ENCODE measurements at places on chromosomes 6 and 20.

DNA sequence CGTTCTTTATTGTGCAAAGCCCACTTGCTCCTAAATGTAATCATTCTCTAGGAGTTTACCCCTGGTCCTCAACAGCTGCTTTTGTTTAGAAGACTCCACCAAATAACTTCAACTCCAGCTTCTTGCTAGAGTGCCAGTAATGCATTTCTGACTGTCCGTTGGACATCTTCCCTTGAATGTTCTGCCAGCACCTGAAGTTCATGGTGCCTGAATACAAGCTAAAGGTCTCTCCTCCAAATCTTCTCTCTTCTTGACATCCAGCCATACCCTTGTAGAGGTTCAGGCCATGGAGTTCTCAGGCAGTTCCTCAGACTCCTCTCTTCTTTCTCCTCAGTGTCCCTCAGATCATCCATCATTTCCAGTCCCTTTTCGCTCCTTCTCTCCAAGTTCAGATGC is 21.7 kb downstream of the PHACTR2 start:
- DNase-seq: no peak

GRCh38 chr6:154318721-154319120 is 37.9 kb downstream of the IPCEF1 start:
- no peak for DNase-seq

GRCh38 chr6:33827546-33828451 is 24.0 kb upstream of the MLN start:
- DNase-seq: no peak

GRCh38 chr6:137043710-137044365 is 927 bp downstream of the IL20RA start:
- peak; percentile 5 for DNase-seq

- DNase-seq: no peak
Observed at GRCh38 chr6:149608381-149608982, 40.0 kb downstream of the KATNA1 start.

GRCh38 chr20:33656010-33656782 is 5.9 kb upstream of the C20orf144 start:
- DNase-seq: no peak

DNA sequence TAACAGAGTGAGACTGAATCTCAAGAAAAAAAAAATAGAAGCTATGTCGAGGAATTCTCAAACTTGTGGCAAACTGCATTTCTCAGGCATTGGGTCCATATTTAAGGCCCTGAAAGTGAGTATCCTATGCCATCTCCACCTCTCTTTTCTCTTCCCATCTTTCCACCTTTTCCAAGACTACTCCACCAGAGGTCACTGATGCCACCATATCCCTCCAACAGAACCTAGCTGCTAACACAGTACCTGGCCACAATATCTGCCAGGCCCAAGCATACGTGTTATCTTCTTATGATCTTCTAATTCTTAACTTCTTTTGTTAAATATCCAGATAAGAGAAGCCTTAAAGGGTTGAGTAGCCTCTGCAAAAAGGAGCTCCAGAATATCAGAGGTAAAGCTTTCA is 8.2 kb upstream of the ADGRF4 start:
- DNase-seq: no peak

- peak; percentile 25 for DNase-seq
Observed at GRCh38 chr6:123715006-123715863, 78.5 kb upstream of the TRDN start.

- DNase-seq: no peak
Observed at GRCh38 chr20:35467339-35468224, 12.2 kb downstream of the CEP250 start.

DNA sequence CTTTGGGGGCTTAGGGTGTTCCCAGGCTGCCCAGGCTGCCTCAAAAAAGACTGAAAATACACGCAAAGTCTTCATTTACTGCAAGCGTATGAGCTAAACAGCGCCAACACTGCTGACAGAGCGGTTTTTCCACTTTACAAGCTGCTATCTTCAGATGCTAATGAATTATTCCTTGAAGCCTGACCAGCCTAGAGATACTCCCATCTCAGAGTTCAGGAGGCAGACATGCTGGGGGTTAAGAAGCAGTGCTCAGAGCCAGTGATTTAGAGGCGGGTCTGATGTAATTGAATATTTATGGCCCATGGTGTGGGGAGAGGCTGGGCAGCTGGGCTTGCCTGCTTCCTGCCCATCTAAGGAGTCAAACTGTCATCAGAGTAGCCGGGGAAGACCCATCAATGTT is 241.4 kb downstream of the SLC24A3 start:
- no peak for DNase-seq

DNA sequence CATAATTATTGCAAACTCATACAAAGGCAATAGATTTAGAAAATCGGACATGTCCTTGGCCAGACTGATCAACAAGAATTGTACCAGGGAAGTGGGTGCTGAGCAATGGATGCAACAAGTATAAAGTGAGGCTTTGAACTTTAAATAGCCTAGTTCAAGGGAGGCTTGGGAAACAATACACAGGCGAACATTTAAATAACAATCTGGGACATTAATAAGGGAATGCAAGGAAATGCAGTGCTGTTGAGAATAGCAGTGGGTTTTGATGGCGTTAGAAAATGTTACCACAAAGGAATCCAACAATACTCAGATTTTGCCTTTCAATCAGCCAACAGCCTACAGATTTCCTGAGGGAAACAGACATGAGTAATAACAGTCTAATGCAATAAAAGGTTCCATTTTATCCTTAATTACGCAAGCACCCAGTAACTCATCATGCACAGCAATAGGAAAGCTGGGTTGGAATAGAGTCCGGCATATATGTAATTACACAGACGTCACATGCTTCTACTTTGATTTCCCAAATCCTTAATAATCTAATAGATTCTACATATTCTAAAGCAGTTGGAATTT is 134.6 kb downstream of the PHACTR1 start:
- peak; percentile 44 for DNase-seq

GRCh38 chr6:42616716-42617115 is 52.9 kb downstream of the UBR2 start:
- no peak for DNase-seq

DNA sequence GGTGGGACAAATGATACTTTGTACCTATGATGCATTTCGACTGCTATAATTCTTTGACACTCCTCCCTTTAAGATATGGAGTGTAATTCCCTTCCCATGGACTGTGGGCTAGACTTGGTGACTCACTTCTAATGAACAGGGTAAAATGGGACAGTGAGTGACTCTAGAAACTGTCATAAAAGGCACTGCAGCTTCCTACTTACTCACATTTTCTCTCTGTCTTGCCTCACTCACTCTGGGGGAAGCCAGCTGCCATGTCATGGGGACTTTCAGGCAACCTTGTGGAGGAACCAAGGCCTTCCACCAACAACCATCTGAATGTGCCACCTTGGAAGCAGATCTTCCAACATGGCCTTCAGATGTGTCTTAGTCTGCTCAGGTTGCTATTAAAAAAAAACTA is 12.9 kb upstream of the GFOD1 start:
- peak; percentile 74 for DNase-seq

DNA sequence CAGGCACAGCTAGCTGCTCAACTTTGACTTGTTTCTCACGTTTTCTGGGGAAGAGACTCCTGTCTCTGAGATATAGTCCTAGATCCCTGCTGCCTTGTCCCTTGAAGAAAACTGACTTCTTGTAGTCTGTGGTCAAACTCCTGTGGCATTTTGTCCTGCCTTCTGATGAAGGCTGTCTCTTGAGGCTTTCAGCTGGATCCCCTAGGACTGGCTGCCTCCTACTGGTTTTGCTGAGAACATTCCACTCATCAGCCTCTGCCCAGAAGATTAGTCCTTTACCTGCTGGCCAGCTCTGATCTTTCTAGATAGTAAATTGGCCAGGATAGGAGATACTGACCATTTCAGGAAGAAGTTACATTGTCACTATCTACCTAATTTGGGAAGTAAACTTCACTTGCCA is 71.9 kb upstream of the CNR1 start:
- DNase-seq: peak; percentile 4

GRCh38 chr6:43493833-43494232 is 16.3 kb downstream of the LRRC73 start:
- DNase-seq: no peak
